Esophagus squamous epithelium (tissue), 5 donors: ENCODE measurements at places on chromosomes 1 and 21.

DNA sequence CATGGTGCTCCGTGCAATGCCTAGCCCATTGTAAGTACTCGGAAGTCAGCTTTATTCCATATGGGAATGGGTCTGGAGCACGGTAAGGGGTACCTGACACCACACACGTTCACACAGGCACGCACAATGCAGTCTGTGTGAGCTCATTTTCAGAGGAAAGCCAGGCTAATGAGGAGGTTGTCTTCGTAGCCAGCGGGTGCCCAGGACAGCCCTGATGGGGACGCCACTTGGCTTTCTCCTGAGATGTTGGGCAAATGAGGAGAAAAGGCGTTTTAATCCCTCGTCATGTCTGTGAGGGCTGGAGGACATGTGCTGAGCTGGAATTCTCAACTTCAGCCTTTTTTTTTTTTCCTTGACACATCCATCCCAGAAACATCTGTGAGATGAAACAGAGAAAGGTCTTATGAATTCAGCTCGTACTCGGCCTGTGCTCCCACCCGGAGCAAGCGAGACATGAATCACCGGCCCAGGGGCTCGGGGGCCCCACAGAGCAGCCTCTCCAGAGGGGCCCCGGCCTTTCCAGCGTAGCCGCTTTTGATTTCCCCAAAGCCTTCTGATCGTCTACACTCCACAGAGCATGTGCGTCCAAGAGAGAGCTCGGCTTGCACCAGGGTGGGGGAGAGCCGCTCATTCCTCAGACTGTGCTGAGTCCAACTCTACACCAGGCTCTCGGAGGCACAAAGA lies 125.1 kb downstream of the EPHB2 start:
- no peak for DNase-seq

- no peak for DNase-seq
Measured at GRCh38 chr1:110040548-110040947, 6.1 kb downstream of the STRIP1 start.

DNA sequence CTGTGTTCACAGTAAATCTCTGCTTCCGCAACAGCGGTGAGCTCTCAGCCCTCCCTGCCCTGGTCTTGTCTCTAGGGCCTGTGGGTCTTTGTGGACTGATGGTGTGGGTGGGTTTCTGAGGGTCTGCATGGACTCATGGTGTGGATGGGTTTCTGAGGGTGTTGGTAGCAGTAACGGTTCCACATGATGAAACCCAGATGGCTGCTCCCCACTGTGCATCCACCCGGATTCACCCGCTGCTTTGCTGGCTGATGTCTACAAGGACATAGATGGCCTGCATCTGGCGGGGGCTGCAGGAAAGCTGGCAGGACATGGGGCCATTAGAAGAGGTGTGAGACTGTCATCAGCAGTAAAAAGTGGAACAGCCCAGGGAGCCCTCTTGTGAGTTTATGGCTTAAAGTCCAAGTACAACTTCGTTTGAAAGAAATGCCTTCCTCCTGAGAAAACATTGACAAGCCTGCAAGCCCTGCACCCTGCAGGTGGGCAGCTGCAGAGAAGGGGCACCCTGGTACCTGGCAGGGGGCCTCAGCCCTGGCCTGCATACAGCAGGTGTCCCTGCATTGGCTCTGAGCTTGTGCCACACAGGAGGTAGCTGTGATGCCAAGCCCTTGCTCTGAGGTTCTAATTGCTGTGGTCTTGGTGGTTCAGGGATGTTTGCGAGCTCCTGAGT lies 156.9 kb upstream of the COL6A1 start:
- DNase-seq: no peak

- DNase-seq: no peak
Measured at GRCh38 chr1:243294723-243295121, 38.9 kb downstream of the SDCCAG8 start.

DNA sequence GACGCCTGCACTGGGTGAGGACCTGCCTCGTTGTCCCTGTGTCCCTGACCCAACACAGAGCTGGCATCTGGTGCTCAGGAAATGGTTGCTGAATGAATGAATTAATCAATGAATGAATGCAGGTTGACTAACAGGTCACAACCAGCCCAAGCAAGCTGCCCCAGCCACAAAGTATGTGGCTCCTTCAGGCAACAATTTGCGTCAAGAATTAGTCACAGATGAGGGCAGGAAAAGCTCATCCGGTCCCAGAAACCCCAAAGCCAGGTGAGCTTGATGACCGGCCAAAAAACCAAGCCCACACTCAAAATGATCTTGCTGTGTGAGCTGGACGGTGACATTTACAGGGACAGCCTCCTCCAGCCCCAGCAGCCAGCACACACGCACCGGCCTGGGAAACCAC lies 40.6 kb upstream of the GPR153 start:
- DNase-seq: no peak

GRCh38 chr1:167839009-167839408 lies 74.9 kb downstream of the ADCY10 start:
- no peak for DNase-seq

GRCh38 chr21:38997051-38997842 lies 186.0 kb downstream of the PSMG1 start:
- no peak for DNase-seq

DNA sequence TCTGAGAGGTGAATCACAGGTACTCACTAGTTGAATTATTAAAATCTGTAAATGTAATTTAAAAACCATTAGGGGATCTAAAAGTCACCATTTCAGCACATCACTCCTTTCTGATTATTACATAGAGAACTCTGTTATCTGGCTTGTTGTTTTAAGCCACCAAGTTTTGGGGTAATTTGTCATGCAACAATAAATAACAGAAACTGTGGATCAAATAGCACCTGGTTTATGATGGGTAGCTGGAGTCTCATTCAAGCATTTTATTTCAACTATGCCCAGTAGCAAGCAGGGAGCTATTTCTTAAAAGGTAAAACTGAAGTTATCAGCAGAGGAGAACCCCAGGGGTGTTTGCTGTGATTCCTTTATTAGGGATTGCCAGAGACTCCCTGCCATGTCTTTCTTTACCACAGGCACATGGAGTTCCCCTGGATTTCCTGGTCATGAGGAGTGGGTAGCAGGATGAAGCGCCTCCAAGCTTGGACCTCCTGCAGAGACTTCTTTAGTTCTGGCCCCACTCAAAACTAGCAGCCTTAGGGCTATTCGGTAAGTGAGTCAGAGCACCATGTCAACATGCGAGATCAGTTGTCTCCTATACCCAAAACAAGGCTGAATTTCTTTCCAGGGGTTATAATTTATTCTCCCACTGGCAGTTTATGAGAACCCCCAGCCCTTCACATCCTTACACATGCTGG lies 179.2 kb downstream of the GIPC2 start:
- no peak for DNase-seq

GRCh38 chr1:61005614-61006580 lies 76.5 kb upstream of the NFIA start:
- DNase-seq: no peak

DNA sequence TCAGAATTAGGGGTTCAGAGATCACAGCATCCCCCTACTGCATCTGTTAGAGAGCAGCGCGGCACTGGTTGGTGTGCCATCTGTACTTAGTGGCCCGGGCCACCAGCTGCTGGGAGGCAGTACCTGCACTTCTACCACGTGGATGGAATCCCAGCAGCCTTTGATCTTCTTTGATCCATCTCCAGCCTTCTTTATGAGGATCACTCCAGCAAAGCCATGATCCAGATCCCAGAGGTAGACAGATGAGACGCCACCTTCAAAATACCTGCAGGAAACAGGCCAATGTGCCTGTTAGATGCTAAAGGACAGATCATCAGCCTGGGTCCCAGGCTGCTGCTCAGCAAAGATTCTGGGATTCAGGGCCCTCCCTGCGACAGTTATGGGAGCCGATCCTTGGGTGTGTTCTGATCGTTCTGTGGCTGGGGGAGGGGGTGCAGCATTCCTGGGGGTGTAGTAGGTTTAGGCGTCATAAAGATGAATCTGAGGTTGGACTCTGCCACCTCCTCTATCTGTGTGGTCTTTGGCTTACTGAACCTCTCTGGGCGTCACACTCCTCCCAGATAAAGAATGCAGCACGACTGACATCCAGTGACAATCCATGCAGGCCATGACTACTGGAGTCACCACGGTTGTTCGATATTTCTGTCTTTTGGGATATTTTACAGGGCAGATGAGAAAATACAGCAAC lies 45.3 kb downstream of the SLC66A1 start:
- no peak for DNase-seq

DNA sequence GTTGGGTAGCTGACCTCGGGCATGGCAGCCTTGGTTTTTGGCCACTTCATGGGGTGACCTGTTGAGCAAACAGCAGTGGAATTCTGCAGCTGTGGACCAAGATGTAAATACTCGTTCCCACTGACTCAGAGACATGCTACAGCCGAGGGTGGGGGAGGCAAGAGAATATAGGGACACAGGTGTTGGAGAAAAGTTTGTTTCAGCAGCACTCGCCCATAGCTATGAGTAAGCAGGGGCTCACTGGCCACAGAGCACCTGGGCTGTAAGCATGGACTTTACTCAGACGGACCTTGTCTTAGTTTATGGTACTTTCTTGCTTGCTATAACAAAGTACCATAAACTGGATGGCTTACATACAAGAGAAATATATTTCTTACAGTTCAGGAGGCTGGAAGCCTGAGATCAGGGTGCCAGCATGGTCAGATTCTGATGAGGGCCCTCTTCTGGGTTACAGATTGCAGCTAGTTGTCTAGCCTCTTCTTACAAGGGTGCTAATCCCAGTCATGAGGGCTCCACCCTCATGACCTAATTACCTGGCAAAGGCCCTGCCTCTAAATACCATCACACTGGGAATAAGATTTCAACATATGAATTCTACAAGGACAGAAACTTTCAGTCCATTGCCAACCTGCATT lies 437.2 kb upstream of the DAB1 start:
- no peak for DNase-seq

DNA sequence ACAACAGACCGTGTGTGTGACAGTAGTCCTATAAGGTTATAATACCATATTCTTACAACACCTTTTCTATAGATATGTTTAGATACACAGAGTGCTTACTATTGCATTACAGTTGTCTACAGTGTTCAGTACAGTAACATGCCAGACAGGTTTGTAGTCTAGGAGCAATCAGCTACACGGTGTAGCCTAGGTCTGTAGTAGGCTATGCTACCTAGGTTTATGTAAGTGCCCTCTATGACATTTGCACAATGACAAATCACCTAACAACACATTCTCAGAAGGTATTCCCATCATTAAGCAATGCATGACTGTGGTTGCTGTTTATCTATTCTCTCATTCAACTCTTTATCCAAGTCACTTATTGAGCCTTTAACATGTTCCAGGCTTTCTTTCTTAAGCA lies 1.8 kb upstream of the WLS start:
- no peak for DNase-seq

- DNase-seq: no peak
Measured at GRCh38 chr1:68174738-68175113, 57.6 kb downstream of the WLS start.

- DNase-seq: no peak
Measured at GRCh38 chr1:162902416-162902815, 41.4 kb upstream of the CCDC190 start.

DNA sequence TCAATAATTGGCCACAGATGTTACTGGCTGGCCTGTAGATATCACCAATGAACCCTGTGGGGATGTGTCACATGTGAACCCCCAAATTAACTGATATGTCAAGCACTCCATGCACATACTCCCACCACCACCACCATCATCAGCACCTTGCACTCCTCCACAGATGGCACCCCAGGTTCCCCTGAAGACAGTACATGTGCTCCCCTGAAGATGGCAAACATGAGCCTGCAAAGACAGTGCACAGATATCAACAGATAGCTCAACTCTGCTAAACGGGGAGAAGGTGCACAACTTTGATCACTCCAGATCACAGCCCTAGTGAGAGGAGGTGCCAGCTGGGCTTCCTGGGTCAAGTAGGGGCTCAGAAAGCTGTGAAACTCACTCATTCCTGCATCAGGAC lies 74.4 kb downstream of the CLCA4 start:
- no peak for DNase-seq

GRCh38 chr1:147664206-147664605 lies 6.1 kb downstream of the ACP6 start:
- DNase-seq: no peak

DNA sequence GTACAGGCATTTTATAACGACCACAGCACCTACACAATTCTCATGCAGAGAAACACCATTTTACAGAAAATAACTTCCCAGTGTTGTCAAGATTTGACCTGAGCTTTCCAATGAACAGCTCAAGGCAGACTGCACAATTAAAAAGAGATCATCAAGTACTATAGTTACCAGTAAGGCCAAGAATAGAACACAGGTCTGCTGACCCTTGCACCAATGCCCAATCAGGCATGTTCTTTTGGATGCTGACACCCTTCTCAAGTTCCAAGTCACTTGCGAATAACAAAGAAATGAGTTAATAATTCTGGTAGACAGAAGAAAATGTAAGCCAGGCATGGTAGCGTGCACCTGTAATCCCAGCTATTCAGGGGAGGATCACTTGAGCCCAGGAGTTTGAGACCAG lies 101.9 kb downstream of the SLC45A1 start:
- no peak for DNase-seq

DNA sequence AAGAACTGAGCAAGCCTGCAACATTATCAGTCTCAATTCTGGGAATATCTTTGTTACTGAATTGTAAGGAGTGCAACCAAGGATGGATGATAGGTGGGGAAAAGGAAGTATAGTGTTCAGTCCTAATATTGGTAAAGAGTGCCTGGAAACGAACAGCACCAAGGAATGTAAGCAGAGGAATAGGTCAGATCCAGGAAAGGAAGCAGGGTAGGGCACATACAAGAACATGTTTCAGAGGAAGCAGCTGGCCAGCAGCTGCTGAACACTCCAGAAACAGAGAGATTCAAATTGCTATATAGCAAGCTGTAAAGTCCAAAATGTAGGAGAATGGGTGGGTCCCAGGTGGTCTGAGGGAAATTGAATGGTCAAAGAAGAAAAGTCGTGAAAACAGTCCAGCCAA lies 37.9 kb downstream of the CRB1 start:
- no peak for DNase-seq

GRCh38 chr21:27196651-27197050 lies 229.8 kb upstream of the ADAMTS5 start:
- DNase-seq: no peak

DNA sequence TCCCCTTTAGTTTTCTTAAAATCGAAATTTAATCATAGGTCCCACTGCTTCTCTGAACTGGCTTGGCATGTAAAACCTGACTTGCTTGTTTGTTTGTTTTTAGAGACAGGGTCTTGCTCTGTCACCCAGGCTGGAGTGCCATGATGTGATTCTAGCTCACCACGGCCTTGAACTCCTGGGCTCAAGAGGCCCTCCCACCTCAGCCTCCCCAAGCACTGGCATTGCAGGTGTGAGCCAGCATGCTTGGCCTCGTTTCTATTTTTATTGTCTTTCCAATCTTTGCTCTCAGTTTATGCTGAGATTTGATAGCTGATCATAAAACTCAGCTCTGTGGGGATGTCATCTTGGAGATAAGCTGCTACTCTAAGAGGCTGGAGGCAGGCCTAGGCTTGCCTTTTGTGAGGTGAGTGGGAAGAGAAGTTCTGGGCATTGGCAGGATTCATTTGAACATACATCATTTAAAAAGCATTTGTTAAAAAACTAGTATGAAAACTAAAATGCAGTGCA lies 51.5 kb upstream of the GCLM start:
- DNase-seq: no peak

DNA sequence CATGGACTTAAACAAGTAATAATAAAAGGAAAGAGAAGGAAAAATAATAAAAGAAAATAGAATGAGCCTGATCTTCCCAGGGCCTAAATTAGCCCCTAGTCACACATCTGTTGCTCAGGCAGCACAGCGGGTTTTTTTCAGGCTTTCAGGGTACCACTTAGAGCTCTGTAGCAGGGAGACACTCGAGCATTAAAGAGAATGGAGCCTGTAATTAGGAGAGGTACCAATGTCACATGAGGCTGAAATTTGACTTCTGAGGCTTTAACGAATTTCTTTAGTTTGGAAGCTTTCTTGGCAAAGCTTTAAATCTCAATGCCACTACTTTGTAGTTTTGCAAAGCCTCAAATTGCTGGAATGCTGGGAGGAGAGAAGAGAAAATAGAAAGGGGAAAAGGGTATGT lies 116.3 kb downstream of the AK5 start:
- DNase-seq: no peak
